ENCODE measurements at places on chromosomes 13 and 19. TPM values are rescaled to one million over a fixed set of nuclear protein-coding genes. Genes with fewer than 3 reads are reported as not detected.

DNA sequence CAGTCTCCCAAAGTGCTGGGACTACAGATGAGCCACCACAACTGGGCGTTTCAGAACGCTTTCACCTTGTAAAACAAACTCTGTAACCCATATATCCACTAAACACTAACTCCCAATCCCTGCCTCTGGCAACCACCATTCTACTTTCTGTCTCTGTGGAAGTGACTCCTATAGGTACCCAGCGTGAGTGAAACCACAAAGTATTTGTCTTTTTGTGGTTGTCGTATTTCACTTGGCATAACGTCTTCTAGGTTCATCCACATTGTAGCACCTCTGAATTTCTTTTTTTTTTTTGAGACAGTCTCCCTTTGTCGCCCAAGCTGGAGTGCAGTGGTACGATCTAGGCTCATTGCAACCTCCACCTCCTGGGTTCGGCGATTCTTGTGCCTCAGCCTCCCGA is 44.8 kb downstream of the BRD4 start:
- no peak for DNase-seq

FFAR3 gene
- total RNA-seq = not detected

DNA sequence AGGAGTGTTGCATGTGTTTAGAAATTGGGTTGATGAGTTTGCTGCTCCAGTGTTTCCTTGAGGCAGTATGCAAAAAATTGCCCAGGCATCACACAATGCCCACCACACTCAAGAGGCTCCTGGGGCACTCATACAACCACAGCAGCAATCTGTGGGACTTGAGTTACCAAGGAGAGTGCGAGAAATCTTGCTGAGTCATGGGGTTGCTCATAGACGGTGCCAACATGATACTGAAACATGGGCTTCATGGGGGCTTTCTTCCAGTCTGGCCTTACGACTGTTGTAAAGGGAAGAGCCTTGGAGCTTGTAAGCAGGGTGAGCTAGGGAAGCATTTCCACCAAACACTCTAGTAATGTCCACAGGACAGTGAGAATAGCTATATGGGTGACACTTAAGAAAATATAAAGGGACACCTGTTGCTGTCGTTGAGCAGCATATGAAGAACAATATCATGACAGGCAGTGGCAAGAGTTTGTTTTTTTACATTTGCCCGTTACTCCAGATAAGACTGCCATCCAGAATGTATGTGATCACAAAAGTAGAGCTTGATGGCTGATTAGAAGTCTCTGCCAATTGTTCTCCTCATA is 1237.4 kb downstream of the UQCRFS1 start:
- DNase-seq = no peak

DNA sequence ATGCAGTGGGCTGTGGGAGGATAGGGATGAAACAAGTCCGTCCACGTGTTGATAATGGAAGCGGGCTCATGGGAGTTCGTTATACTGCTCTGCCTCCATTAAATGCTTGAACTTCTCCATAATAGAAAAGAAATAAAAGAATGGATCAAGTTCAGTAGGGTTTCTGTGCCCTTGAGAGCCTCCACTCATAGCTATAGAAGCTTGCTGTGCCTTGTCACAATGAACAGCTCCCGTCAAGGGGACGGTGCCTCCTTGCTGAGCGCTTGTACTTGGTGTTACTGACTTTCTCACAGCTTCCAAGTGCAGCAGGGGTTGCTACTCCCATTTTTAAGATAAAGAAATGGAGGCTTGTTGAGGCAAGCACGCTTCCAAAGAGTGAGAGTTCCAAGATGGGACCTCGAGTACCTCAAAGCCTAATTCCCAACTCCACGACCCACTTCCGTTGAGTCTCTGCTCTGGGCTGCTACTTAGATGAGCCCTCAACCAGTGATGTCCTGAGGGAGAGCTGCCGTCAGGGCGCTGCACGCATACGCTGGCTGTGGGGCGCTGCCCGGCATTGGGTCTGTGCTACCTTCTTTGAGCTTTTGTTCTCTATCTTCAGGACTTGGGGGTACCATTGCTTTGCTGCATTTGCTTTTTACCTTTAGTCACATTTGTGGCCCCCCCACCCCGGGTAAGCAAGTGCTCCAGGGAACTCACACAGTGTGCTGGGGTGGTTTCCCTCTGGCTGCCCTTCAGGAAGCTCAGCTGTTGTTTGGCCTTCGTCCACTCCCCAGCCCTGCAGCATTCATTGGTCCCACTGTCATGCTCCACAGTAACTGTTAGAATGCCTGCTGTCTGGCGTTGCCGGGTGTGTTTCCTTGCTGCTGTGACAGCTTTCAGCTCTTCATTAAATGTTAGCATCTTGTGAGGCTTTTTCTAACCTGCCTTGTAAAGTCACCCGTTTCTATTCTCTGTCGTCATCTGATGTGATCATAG is 9.5 kb downstream of the SNRNP70 start:
- DNase-seq = no peak

CDC42EP5 gene
- total RNA-seq = 3.7 TPM

- DNase-seq = no peak
Measured at GRCh38 chr13:102724923-102725322, 30.1 kb upstream of the METTL21C start.

LGALS4 gene
- total RNA-seq = 236 TPM

DNA sequence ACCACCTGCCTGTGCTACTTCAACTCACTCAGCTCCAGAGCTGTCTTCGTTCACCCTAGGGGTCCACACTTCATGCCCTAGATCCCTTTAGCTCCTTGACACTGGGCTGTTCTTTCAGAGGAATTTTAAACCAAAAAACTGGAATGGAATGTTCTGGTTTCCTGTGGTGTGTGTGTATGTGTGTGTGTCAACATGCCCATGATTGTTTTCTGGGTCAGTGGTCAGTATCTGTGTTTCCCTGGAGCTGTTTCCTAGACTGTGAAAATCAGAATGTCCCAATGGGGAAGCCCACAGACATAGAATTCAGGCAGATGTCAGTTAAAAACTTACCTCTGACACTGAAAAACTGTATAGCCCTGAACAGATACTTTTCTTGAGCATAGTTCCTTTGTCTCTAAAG is 1.3 kb downstream of the PMIS2 start:
- no peak for DNase-seq

All from right lobe of liver (tissue), 6 donors.